ENCODE measurements at places on chromosomes 13 and 19.

GRCh38 chr13:34502621-34503020 lies 439.4 kb upstream of the NBEA start:
- DNase-seq: no peak

- no peak for DNase-seq
Measured at GRCh38 chr19:9115307-9115813, at the start of gene OR7G1. Gene OR7G1, minus strand, starts transcription at chr19:9115763. Its CDS starts 0 bp downstream, at chr19:9115763.

DNA sequence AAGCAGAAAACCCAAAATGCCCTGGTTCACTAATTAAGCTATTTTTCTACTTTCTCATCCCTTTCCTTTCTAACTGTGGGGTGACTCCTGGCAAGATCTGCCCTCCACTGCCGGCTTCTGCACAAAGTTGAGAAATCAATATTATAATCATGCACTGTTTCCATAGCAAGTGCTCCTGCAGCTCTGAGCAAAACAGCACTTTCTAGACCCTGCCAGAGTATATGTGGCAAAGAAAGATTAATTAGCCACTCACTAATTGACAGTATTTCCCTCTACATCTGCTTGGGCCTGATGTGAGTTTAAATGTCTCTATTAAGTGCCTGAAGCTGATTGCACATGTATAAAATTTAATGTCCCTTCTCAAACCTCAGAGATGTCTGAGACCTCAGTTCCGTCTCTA lies 39.5 kb upstream of the FAM216B start:
- no peak for DNase-seq

- DNase-seq: no peak
Measured at GRCh38 chr13:71772361-71772760, 94.6 kb downstream of the DACH1 start.

GRCh38 chr13:75876142-75877050 lies 240.3 kb downstream of the LMO7 start:
- DNase-seq: peak; percentile 6

DNA sequence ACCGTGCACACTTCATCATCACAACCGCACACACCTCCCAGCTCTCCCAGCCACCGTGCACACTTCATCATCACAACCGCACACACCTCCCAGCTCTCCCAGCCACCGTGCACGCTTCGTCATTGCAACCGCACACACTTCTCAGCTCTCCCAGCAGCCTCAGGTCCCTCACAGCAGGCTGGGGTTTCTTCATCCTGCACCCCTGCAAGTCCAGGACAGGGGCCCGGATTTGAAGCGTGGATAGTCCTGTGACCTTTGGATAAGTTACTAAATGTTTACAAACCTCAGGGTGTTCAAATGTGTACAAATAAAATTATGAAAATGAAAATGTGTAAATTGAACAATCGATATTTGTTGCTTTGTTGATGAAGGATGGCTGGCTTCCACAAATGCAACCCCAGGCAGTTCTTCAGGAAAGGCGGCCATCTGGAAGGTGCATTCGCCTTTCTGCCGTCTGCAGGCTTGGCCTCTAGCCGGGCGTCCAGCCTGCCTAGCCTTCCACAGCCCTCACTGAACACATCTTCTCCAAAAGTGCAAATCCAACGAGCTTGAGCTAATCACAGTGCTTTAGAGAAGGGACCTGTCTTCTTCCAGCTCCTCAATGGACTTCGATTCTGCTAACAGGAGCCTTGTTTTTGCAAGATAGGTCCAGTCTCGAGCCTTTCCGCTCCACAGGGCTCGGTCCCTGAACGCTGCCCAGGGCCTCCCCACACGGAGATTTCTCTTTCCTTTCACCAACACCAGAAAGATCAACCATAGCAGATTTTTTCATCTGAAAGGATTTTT lies 74.2 kb downstream of the SPACA7 start:
- DNase-seq: no peak

GRCh38 chr13:105538346-105538745 lies 997.1 kb downstream of the EFNB2 start:
- no peak for DNase-seq

DNA sequence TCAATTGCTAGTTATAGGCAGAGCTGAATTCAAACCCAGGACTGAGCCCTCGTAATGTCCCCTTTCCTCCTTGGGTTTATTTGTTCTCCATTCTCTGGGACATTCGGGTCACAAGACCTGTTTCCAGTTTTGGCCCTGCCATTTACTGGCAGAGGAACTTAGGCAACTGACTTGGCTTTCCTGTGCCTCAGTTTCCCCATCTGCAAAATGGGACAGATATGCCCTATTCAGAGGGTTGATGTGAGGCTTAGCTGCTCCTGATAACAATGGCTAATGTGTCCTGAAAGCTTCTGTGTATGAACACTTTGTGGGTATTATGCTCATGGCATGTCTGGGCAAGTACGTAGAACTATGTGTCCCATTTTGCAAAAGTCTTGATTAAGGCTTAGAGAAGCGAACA lies 996 bp downstream of the ZNF524 start:
- no peak for DNase-seq

DNA sequence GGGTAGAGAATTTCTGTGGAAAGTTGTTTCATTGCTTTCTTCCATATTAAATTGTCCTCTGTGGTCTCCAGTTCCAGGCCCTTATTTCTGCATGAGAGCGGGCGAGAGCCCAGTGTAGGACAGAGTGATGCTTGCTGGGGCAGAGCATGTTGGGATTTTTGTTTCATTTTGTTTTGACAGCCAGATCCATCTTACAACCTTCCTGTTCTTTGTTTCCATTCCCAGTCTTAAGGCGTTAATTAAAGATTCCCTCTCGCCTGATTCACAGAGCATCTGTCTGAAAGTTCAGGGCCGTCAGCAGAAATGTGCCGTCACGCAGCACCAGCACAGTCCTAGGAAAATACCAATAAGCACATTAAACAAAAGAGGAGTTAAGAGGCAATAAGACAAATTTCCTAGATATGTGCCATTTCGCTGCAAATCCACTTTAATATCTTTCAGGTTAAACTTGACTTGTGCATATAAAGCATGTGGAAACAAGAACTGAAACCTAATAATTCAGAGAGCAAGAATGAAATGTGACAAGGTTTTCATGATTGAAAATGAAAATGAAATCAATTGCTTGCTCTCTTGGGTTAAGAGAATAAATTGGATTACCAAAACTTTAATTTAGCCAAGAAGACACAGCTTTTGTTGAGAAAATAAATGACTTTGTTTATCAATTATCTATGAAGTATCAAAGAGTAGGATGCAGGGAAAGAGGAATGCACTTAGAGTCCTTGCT lies 210.7 kb upstream of the SLC10A2 start:
- no peak for DNase-seq

DNA sequence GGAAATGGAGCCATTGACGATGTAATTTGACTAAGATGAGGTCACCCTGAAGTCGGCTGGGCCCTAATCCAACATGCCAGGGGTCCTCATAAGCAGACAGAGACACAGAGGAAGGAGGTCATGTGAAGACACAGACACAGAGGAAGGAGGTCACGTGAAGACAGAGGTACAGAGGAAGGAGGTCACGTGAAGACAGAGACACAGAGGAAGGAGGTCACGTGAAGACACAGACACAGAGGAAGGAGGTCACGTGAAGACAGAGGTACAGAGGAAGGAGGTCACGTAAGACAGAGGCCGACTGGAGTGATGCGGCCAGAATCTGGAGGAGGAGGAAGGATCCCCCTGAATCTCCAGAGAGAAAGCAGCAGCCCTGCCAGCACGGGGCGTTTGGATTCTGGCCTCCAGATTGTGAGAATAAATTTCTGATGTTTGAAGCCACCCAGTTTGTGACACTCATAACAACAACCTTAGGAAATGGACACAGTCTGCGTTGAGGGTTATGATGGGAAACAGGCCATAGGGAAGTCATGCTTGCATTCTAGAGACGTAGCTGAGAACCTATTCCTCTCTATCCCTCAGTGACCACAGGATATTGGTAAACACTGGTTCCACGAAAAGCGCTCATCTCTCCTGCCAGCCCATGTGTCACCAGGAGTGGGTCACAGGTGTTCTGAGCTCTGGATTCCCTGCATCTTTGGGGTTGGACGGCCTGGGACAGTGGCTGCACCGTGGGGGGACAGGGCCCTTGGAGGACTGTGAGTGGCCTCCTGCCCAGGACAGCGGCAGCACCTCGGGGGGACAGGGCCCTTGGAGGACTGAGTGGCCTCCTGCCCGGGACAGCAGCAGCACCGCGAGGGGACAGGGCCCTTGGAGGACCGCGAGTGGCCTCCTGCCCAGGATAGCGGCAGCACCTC lies 108.5 kb downstream of the SOX1 start:
- no peak for DNase-seq

- no peak for DNase-seq
Measured at GRCh38 chr19:4342314-4342614, 1.1 kb upstream of the MPND start.

GRCh38 chr13:75764926-75765310 lies 128.8 kb downstream of the LMO7 start:
- no peak for DNase-seq

DNA sequence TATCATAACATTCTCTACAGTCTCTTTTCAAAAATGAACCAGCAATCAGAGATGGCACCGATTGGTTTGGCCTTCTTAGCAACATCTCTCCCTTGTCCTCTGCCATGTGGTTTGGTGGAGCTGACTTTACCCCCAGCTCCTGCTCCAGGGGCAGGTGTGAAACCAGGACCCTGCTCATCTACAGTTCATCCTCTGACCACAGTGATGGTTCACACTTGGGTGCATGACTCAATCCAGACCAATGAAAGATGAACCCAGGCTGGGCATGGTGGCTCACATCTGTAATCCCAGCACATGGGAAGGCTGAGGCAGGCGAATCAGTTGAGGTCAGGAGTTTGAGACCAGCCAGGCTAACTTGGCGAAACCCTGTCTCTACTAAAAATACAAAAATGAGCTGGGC lies 33.6 kb upstream of the FFAR2 start:
- no peak for DNase-seq

DNA sequence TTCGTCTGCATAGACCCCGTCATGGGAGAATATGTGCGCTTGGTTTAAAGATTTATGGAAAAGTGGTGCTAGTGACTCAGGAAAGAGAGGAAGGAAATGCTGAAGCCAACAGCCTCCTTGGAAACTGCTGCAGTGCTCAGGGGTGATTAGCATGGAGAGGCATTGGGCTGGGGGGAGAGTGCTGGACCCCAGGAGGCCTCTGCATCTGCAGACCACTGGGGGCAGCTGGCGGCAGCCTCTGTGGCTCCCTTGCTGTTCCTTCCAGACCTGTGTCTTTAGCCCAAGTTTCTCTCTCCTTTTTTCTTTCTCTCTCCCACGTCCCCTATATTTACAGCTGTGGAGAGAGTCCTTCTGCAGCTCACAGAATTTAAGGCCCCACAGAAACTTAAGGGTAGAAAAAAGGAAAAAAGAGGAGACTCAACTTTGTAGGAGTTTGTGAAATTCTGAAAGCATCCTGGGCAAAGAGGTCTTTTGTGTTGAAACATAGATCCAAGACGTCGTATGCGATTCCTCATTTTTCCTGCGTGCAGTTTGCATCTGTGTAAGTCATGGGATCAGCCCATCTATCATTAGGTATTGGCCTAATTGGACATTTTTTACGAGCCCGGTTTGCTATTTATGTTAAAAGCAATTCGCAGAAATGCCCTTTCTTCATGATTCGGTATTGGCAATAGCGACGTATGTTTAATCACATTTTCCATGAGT lies 116.2 kb upstream of the ZNF536 start:
- no peak for DNase-seq

GRCh38 chr13:85970727-85971126 lies 171.5 kb upstream of the SLITRK6 start:
- no peak for DNase-seq

- no peak for DNase-seq
Measured at GRCh38 chr13:37293295-37293694, 187.8 kb upstream of the CSNK1A1L start.

DNA sequence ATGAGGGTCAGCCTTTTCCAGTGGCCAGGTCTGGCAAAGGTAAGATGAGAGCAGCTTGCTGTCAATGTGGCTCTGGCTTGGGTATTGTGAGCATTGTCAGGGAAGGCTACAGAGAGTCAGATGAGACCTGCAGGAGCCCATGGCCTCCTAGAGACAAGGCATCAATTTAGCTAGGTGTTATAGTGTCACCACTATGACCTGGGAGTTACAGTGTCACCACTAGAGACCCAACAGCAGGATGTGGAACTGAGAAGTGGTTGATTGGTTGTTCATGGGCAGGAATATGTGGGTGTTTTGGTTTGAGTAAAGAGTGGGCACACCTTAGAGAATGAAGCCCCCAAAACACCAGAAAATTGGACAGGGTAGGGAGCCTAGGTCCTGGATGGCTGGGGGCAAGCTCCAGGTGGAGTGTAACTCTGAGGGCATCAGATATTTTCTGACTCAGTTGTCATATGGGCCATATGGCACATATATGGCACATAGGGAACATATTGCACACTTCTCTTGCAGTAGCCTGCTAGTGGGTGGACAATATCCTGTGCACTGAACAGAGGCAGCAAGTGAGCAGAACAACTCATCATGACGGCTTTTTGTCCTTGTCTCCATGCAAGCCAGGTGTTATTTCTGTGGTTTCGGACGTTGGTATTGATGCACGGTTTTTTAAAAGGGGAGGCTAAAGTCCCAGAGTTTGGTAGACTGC lies 46.3 kb upstream of the CEACAM21 start:
- no peak for DNase-seq

DNA sequence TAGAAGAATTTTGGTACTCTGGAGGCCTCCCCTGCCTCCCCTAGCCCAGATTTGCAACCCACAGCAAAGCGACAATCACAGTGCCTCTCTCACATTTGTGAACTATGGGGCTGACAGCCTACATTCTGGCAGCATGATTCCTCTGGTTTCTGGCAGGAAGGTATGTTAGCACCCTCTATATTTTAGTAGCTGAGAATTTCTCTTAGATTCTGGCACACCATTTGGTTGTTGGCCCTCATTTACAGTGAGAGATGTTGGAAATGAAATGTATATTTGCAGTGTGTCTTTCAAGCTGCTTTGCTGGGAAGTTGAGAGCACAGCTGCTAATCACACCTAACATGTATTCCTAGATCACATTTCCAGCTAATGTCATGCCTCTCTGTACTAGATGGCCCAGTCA lies 735.0 kb downstream of the FGF9 start:
- DNase-seq: no peak

DNA sequence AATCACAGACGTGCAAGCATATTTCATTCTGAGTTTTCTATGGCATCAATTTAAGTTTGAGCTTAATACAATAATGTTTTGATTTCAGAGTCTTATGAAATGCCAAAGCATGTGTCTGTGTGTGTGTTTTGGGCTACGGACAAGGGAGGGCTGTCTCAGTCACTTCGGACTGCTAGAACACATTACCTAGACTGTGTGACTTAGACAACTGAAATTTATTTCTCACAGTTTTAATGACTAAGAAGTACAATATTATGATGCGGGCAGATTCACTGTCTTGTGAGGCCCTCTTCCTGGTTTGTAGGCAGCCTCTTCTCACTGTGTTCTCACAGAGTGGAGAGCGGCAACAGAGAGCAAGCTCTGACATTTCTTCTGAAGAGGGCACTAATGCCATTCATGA lies 1202.0 kb downstream of the EFNB2 start:
- no peak for DNase-seq

GRCh38 chr13:74115133-74115532 lies 19.1 kb downstream of the KLF12 start:
- no peak for DNase-seq

GRCh38 chr19:34094960-34095359 lies 77.3 kb upstream of the LSM14A start:
- DNase-seq: no peak

Data from NCI-H1436 treated with DMSO at 0.1 percent for 48 hours (cell line).